Stimulated activated CD4-positive, alpha-beta T cell treated with anti-CD3 and anti-CD28 coated beads, TNF-alpha, amount 100 ng/mL, for 48 hours (primary cell): ENCODE measurements at places on chromosomes 5 and 9.
A peak's percentile ranks its signal among the peaks of the same experiment; 100 is the strongest.

DNA sequence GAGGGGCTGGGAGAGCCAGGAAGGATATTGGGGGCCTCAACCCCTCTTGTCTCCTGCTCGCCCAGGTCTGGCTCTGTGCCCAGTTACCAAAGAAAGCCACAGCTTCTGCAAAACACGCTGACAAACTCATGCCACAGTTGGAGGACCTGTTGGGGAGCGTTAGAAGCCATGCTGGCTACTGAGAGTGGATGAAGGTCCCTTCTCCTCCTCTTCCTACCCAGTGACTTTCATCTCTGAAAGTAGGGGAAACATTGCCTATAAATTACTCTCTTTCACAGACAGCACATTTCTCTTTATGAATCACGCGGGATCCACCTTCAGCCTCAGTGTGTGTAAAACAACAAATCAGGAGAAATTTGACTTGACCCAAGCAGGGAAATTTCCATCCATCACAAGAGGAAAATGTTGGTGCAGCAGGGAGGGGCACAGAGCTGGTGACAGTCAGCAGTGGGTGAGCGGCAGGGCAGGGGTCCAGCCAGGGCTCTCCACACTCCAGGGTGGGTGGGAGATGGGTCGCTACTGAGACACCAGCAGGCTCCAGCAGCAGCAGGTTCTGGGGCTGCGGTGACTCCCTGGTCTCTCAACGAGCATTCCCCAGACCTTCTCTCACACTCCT lies 181.9 kb downstream of the FGF18 start:
- DNase-seq = peak; percentile 3

DNA sequence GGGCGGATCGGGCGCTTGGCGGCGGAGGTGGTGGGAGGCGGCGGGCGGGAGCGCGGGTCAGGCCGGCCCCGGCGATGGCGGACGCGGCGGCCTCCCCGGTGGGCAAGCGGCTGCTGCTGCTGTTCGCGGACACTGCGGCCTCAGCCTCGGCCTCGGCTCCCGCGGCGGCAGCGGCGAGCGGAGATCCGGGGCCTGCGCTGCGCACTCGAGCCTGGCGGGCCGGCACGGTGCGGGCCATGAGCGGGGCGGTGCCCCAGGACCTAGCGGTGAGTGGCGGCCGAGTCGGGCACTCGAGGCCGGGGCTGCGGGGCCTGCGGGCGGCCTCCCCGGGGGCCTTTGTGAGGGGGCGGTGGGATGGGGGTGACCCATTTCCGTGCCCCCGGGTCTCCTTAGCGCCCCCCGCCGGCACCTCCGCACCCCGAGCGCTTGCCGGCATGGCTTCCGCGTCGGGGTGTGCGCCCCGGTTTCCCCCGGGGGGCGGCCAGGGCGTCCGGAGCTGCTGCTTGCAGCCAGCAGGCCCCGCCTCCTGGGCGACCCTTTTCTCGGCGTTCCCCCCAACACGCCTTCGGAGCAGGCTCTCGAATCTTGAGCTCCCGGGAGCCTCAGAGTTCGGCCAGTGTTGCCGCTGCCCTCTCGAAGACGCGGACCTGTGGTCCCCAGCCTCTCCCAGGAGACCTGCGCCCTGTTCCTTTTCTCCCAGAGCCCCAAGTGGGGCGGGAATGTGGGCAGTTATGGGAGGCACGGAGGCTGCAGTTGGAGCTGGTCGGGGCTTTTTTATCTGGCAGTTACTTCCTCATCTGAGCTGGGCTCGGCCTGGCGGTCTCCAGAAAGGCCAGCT lies 456 bp downstream of the KDM3B start:
- peak; percentile 29 for DNase-seq

GRCh38 chr5:138936225-138936967 lies 61.3 kb upstream of the LRRTM2 start:
- no peak for DNase-seq

- DNase-seq = peak; percentile 16
Observed at GRCh38 chr5:151264113-151264512, 11.1 kb downstream of the GM2A start.

DNA sequence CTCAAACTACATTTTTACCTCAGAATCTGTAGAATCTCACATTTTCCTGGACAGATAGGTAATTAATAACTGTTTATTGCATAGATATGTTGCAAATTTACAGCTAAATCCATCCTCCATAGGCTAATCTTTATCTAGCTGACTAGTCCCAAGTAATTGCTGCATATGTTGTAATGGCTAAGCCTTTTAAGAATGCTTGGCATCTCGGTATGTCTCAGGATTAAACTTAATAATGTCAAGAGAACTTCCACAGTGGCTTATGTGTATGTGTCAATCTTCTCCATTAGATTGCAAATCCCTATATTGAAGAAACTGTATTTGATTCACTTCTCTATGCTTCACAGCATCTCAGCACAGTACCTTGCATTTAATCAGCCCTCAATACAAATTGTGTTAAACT lies 131.9 kb downstream of the PRDM9 start:
- DNase-seq = no peak
